Renal cortex interstitium (tissue), 15 donors: ENCODE measurements at places on chromosomes 1 and 21.
A peak's percentile ranks its signal among the peaks of the same experiment; 100 is the strongest.

GRCh38 chr1:25631750-25632485 lies 15.3 kb downstream of the MAN1C1 start:
- no peak for DNase-seq

DNA sequence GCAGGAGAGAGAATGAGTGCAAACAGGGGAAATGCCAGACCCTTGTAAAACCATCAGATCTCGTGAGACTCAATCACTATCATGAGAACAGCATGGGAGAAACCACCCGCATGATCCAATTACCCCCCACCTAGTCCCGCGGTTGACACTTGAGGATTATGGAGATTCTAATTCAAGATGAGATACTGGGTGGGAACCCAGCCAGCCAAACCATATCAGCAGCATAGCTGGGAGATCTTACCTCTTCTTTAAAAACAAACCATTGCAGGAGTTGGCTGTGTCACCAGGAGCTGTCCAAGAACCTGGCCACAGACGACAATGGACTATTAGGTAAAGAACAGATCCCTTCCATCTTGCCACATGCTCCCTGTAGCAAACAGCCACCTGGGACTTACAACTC lies 422.7 kb downstream of the MATN1 start:
- no peak for DNase-seq

DNA sequence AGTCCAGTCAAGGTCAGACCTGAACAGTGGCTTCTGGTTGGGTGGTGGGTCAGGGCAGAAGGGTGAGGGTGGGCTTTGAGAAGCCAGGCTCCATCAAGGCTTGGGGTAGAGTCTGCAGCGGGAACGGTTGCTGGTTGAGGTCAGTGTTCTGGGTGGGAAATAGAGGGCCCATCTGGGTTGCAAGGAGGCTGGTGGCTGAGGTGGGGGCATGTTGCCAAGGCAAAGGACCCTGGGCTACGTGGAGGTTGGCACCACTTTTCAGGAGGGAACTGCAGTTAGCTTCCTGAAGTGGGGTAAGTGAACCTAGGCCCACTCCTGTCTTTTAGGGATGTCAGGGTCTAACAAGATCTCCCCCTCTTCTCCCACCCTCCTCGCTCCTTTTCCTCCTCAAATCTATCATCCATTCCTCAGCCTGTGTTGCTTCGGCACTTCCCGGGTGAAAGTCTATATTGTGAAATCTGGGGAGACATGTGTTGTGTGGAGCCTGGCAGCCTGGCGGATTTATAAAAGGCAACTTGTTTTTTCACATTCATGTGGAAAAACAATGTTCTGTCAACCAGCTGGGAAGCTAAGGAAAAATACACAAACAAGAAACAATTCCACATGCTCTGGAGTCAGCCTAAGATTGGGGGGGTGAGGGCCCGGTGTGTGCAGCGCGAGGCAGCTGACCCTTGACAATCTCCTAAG lies 1.5 kb downstream of the IL22RA1 start:
- DNase-seq, result no peak

- no peak for DNase-seq
Observed at GRCh38 chr1:23081376-23081775, 62.1 kb downstream of the KDM1A start.

DNA sequence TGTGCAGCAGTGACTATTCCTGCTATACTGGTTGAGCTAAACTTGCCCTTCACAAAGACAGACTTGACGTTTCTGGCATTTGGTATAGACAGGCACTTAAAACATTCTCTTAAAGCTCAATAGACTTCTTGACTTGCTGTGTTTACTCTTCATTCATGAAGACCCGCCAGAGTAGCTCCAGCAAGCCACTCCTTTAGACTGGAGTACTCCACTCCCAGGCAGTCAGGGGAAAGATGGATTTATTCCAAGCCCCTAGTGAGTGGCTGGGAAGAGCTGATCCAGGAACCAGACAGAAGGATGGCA lies 70.7 kb downstream of the EVA1C start:
- no peak for DNase-seq

DNA sequence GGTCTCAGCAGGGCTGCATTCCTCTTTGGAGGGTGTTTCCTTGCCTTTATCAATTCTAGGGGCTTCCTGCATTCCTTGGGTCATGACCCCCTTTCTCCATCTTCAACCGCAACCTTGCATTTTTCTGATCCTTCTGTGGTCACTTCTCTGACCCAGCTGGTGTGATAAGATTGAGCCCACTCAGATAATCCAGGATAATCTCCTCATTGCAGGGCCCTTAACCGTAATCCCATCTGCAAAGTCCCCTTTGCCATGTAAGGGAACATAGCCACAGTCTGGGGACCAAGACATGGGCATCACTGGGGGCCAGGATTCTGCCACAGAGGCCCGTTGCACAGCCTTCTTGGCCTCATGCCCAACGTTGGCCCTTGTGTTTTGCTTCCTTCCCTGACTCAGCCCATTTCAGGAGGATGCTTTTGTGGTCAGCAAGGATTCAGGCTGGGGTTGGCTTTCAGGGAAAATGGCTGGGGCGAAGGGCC lies 35.0 kb upstream of the IL19 start:
- DNase-seq, result no peak

DNA sequence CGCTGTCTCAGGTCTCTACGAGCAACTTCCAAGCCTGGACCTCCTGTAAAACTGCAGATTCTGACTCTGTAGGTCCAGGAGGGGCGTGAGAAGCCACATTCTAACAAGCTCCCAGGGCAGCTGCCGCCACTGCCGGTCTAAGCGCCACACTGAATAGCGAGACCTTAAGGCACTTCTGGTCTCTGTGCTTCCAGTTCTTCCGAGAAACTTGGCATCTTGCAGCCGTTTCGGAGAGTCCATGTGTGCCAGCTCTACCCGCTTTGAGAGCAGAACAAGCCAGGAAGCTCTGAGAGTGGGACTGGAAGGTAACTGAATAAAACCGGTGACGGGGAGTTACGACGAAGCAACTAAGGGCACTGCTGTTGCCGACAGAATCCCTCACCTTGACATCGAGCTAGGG lies 12.5 kb downstream of the AGT start:
- DNase-seq, result no peak

DNA sequence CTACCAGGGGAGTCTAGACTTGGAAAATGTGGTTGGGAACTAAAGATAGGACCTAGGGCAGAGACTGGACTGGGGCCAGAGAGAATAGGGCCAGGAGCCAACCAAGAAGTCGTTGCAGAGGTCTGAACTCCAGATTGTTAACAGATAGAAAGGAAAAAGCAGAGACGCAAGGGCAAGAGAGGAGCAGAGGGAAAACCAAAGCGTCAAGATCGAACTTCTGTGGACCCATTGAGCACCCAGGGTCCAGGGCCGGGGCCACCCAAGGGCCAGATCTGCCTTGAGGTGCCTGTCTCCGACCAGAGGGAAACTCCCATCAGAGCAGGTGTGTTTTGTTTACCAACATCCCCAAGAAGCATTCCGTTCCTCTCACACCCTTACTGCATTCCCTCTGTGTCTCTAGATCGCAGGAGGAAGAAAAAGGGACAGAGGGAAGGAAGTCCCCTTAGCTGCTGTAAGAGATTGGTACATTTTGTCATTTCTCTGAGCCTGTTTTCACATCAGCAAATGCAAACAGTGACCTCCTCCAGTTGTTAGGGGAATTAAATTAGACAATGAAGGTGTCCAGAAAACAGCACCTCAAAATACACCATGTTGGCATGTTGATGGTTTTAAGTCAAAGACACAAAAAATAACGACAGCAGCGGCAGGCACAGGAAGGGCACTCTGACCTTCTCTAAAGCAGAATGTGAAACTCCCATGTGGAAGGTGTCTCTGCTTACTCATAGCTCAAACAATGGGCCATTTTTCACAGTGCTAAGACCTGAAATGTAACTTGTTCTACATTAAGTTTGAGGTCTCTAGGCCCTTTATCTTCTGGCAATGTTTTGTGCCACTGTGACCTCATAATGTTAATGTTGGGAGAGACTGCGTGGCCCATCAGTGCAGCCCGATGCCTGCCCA lies 105.8 kb upstream of the RAB4A start:
- no peak for DNase-seq

DNA sequence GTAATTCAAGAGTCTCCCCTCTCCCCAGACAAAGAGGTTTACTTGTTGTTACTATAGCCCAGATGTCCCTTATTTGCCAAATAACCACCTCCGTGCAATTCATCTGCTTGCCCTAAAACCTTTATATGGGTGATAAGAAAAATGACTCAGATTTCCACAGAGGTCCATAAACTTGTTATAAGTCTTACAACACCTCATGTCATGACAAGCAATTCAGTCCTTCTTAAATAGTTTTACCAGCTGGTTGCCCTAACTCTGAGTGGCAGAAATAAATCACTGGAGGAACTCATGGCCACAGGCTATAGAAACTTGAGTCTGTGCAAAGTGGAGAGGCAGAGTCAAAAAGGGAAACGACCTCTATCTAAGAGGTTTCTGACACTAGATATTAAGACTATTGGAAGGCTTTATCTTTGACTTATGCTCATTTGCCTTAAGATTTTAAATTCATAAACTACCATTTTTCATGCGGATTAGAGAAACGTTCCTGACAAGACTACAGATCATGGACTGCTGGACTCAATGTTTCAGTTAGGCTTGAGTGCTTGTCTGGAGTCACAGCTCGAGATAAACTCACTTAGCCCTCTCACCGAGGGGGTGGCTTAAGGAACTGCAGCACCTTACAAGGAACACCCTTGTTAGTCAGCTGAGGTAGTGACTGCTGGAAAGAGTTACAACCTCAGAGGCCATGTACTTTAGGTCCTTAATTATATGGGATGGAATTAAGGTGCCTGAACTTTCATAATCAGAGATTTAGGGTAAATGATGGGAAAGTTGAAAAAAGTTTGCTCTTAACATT lies 662.5 kb upstream of the USP24 start:
- no peak for DNase-seq

- no peak for DNase-seq
Observed at GRCh38 chr1:67801903-67802302, 31.4 kb downstream of the GNG12 start.

GRCh38 chr21:40681164-40681859 lies 165.6 kb downstream of the DSCAM start:
- DNase-seq, result no peak

- DNase-seq, result no peak
Observed at GRCh38 chr21:37547615-37548200, 181.1 kb downstream of the DYRK1A start.

- peak; percentile 44 for DNase-seq
Observed at GRCh38 chr1:34470401-34470800, 284.4 kb upstream of the GJB5 start.

GRCh38 chr1:80582980-80583379 lies 1217.8 kb upstream of the ADGRL2 start:
- DNase-seq, result no peak

DNA sequence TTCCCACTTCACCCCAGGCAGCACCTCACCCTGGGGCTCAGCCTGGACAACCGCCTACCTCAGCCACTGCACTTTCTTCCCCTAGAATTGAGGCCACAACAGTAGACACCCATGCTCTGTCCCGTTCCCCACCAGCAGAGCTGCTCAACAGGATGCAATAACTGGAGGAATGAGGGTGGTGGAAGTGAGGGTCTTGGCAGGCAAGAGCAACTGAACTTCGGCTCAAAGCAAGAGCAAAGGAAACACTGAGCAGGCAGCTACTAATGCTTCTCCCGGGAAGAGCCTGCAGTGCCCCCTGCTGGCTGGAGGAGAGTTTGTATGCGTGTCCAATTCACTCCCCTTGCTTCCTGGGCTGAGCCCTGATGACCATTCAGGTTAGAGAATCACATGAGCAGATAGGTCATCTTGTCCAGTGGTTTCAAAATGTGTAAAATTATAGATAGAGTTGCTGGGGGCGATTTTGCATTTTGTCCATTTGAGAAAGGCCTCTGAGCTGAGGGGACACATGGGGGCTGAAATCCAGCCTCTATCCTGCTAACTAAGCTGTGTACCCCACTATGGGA lies 13.9 kb downstream of the NT5C1A start:
- DNase-seq, result no peak

GRCh38 chr1:157291083-157291482 lies 152.9 kb upstream of the ETV3 start:
- DNase-seq, result no peak

DNA sequence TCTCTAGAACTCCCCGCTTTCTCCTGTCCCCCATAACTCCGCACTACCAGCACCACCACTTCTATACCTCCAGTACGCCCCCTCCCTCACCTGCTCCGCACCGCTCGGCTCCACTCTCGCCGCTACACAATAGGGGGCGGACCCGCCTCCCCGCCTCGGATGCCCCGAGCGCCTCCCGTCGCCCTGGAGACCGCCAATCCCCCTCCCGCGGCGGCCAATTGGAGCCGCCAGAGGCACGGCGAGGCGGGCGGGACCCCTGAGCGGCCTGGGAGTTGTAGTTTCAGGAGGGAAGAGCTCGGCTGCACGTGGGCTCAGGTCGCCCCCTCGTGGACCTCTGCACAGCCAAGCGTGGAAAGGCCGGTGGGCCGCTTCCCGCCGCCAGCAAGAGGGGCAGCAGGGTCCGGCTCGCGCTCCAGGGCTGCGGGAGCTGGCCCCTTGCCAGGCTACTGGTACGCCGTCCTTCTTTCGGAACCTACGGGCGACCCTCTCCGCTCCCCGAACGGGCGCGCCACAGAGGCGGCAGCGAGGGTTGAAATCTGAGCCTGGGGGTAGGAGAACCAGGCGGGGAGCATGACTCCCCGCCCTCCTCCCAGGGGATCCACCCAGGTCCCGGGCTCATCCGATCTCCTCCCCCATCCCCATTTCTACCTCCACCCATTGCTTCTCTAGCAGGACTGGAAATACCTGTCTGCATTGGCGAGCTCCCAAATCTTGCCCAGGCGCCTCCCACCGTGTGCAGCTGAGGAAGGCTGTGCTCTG lies at the start of gene IGSF9:
Gene IGSF9 (minus strand): TSS at position 131 of the 759 bp plus-strand sequence. CDS start 2,159 bp downstream, outside the sequence.
- peak; percentile 88 for DNase-seq

DNA sequence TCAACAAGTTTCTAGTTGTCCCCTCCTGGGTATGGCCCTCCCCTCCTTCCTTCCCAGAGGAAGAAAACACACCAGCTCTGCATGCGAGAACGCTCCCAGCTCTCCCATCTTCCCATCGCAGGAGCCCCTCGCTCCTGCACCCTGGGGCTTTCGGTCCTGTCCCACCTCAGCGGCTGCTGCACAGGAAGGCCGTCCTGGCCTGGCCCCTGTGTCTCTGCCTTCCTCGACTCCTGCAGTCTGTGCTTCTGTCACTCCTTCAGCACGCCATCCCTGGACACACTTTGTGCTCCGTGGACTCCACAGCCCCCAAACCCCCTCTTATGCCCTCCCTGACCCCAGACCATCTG lies 23.2 kb downstream of the KRTAP10-1 start:
- no peak for DNase-seq

DNA sequence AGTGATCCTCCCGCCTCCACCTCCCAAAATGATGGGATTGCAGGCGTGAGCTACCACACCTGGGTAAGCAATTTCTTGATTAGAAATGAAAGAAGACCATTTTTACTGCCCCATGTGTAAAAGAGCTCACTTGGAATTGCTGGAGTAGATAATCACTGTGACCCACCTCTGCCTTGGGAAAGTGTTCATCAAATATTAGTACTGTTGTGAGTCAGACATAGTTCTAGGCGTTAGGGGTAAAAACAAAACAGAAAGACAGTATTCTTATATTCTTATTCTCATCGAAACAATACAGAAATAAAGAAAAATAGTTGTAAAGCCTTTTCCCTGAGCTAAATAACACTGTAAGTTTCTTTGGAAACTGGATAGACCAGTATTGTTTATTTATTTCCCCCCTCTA lies 36.2 kb downstream of the CELF3 start:
- no peak for DNase-seq

DNA sequence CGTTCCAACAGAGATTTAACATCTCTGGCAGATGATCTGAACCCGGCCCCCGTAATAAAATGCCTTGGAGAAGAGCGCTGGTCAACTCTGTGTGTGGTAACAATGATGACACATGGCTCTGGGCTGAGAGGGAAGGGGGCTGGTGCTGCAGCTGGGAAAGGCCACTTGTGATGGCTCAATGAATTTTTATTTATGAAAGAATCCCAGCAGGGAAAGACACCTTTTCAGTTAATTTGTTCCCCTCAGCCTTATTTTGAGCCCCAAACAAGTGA lies 59.4 kb downstream of the SYT6 start:
- DNase-seq, result no peak
